ENCODE measurements at places on chromosomes 7 and 10.

DNA sequence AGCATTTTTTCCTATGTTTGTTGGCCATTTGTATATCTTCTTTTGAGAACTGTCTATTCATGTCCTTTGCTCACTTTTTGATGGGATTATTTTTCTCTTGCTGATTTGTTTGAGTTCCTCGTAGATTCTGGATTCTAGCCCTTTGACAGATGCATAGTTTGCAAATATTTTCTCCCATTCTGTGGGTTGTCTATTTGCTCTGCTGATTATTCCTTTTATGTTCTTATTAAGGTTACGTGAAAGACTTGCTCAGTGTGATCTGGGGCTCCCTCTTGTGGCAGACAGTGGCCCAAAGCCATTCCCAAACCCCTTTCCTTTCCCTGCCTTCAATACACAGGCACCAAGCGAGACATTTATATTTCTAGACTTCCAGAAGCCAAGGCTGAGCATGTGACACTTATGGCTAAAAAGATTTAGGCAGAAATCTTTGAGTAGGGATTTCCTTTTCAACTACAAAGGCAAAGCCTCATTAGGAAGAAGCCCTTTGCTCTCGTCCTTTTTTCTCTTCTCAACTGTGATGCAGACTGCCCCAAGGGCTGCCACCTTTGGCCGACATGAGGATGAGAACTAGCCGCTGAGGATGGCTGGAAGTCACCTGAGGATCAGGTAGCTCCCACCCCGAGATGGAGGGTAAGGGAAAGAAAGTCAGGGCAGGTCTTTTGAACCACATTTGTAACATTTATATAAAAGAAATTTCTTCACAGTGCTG lies 23.6 kb downstream of the ST8SIA6 start:
- peak; percentile 72 for DNase-seq

- DNase-seq = no peak
Measured at GRCh38 chr10:118729641-118730258, 25.0 kb downstream of the CACUL1 start.

DNA sequence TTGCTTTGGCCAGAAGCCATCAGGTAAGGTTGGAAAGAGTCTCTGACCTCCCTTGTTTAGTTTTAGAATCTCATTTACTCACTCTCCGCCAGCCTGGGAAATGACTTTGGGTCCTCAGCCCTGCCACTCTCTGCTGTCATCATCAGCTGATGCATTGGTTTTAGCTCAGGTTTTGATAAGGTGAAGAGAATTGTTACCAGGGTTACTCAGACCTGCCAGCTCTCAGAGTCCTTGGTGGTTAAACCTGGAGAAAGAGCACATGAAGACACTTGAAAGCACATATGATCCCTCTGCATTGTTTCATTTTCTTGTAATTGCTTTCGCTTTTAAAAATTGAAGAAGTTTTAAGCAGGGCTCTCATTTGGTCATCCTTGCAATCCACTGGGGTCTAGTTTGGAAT lies 4.0 kb upstream of the CROT start:
- no peak for DNase-seq

DNA sequence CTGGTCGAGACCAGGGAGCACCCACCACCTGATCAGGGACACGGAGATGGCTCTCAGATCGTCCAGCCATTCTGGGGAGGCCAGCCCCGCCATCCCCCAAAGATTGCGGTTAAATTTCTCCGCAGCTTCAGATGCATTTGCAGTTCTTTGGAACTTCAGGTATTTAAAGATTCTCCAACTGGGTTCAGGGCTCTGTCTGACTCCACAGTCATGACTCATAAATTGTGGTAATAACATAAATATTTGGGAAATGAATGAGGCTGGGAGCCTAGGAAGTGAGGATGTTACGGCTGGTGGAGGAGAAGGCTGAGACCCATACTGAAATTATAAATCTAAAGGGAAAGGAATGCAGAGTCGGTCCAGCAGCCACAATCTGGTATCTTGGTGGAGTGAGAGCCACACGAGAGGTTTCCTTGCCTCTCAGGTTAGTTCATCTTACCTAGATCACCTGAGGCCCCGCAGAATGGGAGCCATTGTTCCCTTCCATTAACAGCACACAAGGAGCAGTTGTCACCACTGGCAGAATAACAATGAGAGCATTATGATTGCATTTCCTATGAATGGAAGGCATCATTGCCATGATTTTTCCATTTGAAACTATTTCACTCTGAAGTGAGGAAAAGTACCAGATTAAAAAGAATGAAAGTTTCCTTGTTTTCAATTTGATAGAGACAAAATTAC lies 26.7 kb upstream of the DNAJB6 start:
- peak; percentile 98 for DNase-seq

DNA sequence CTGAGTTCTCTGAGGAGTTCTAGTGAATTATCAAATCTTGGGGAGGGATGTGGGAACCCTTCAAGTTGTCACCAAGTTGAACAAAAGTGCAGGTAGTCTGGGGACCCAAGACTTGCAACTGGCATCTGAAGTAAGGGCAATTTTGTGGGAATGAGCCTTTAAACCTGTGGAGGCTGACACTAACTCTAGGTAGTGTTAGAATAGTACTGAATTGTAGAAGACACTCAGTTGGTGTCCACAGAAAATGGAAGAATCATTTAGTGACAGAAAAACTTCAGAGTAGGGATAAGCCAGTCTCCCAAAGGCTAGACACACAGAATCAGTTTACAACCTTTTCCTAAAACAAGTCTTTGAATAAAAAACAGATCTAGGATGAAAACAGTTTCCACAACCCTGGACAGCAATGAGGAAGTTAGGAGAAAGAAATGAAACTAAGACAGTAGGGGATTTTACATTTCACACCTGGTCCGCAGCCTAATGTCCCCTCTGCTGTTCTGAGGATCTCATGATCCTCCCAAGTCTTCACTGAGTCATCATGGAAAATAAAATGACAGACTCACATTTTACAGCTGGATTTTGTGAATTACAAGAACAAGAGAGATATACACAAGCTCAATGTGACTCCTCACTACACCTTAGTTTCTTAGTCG lies 23.0 kb upstream of the ING3 start:
- no peak for DNase-seq

DNA sequence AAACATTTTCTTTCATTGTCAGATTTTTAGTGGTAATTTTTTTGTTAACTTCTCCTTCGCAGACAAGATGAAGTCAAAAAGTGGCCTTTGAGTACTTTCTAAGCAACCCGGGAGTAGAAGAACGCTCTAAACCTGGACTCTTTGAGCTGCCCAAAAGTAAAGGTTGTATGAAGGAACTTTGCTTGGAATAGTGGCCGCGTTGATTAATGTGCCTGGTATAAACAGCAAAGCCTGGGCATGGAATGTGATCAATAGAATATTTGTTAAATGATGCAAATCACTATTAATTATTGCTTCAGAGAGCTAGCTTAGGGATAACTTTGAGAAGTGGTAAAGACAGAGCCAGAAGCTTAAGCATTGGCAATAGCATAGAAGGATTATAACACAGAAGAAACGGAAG lies 475.1 kb upstream of the ANKRD30A start:
- DNase-seq = no peak

- DNase-seq = peak; percentile 52
Measured at GRCh38 chr10:14126697-14127440, 203.9 kb downstream of the FRMD4A start.

DNA sequence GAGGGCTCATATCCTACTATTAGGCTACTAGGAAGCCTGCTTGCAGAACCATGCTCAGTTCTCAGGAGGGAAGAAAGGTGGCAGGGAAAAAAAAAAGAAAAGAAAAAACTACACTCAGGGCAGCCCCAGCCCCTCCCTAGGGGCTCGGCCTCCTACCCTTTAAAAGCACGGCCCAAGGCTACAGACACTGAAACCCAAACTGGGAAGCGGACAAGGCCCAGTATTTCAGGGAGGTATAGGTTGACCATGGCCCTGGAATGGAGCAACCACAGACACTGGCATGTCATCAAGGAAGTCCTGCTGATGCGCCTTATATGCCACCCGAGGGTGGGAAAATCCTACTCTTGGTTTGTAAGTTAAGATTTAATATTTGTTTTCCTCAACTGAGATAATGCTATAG lies 50.8 kb downstream of the DLG5 start:
- no peak for DNase-seq

- DNase-seq = no peak
Measured at GRCh38 chr10:120732067-120732466, 119.1 kb upstream of the WDR11 start.

- peak; percentile 91 for DNase-seq
Measured at GRCh38 chr10:132065491-132066105, at the start of gene JAKMIP3. JAKMIP3 (plus strand) TSS chr10:132065946; CDS start chr10:132104809, 38,863 bp downstream.

DNA sequence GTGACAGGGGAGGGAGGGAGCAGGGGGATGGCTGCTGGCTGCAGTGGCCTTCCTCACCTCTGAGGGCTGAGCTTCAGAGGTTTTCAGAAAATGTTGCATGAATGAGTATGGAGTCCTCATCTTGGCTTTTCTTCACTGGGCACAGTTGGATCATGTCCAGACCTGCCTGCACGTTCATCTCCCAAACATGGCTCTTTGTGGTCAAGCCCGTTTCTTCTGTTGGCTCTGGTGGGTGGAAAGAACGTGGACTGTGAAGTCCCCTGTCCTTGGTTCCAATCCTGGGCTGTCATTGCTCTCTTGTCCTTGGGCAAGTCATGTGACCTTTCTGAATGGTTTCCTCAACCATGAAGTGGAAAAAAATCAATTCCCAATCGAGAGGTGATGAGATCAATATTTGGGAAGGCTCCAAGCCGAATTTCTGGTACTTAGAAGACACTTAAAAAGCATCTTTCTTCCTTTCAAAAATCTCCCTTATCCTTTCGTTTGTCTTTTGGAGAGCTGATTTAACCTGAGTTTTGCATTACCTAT lies 34.5 kb downstream of the TSPAN14 start:
- no peak for DNase-seq

DNA sequence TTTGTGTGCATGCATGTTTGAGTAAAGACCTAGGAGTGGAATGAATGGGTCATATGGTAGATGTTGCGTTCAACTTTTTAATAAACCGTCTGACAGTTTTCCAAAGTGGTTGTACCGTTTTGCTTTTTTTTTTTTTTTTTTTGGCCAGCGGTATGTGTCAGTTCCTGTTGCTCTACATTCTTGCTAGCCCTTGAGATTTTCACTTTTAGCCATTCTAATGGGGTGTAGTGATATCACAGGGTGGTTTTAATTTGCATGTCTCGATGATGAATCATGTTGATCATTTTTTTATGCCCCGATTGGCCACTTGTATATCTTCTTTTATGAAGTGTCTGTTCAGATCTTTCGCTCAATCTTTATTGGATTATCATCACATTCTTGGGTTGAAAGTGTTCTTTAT lies 320.7 kb downstream of the CAMK1D start:
- DNase-seq = peak; percentile 3

GRCh38 chr10:10804998-10805740 lies 212.5 kb upstream of the CELF2 start:
- peak; percentile 97 for DNase-seq

DNA sequence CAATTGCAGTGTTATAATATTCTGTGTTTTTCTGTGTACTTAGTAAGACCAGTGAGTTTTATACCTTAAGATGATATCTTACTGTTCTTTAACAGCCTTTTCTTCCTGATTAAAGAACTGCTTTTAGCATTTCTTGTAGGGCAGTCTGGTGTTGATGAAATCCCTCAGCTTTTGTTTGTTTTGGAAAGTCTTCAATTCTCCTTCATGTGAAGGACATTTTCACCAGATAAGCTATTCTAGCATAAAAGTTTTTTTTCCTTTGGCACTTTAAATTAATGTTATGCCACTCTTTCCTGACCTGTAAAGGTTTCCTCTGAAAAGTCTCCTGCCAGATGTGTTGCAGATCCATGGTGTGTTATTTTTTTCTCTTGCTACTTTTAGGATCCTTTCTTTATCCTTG lies 1059.8 kb downstream of the LRMDA start:
- no peak for DNase-seq
